Activated CD4-positive, alpha-beta T cell treated with anti-CD3 and anti-CD28 coated beads, Interleukin-2, Interleukin-6, amounts not matched to agents 100 ng/mL and 50 ng/mL, durations not matched to agents 16 hours and 8 hours (primary cell): ENCODE measurements at places on chromosomes 3 and 15.

- DNase-seq, result no peak
Observed at GRCh38 chr3:169268286-169268776, 395.2 kb downstream of the MECOM start.

GRCh38 chr3:15347063-15347736 lies 14.8 kb upstream of the SH3BP5 start:
- no peak for DNase-seq

DNA sequence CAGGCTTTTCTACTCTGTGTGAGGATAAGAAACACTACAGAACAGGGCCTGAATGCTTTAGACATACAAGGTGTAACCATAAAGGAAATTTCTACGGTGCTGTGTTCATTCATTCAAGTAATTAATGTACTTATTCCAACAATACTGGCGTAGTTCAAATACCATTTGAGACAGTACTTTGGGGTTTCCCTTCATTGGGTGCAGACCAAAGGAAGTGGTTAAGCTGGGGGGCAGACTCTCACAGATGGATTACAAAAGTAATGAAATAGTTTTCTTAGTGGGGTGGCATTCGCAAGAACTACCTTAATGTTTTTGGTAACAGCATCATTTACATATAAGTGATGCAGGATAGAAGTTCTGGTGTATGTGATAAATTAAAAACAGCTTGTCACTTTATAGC lies 65.9 kb downstream of the BTD start:
- peak; percentile 44 for DNase-seq

DNA sequence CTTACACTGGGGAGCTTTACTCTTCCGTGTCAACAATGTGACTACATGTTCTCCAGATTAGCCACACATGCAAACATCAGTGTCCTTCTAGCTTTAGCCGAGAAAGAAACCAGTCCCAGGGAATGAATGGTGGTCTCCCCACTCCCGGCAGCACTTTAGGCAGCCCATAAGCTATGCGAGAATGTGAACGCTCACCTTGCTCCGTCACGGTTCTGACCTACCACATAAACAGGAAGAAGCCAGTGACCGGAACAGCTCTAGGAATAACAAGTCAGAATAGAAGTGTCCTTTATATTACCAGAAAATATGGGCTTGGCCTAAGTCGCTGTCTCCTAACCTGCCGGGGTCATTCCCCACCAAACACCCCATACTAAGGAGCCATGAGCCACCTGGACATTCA lies 98.0 kb upstream of the ABHD17C start:
- no peak for DNase-seq

- DNase-seq, result no peak
Observed at GRCh38 chr3:126461450-126462070, 14.1 kb downstream of the ZXDC start.

- no peak for DNase-seq
Observed at GRCh38 chr3:20376665-20377217, 190.7 kb upstream of the SGO1 start.

- DNase-seq, result peak; percentile 39
Observed at GRCh38 chr3:48194446-48195071, 6.3 kb upstream of the CDC25A start.

GRCh38 chr3:66393333-66394005 lies 107.4 kb downstream of the LRIG1 start:
- DNase-seq, result no peak

DNA sequence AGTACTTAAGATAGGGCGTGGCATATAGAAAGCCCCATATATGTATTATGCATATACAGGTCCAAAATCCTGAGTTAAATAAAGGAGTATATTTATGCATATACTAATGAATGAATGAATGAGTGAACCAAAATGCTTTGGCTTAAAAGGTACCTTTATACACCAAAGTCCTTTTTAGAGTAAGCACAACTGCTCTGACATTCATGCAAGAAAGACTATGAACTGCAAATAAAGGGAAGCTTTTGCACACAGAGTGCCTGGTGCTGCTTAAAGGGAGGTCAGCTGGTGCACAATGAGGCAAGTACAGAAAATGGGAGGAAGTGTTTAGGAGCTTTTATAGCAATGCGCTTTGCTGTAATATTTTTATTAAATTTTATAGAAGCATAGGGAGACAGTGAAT lies 214.0 kb downstream of the KLF13 start:
- DNase-seq, result no peak

- no peak for DNase-seq
Observed at GRCh38 chr3:126397610-126398422, 3.1 kb downstream of the CFAP100 start.

DNA sequence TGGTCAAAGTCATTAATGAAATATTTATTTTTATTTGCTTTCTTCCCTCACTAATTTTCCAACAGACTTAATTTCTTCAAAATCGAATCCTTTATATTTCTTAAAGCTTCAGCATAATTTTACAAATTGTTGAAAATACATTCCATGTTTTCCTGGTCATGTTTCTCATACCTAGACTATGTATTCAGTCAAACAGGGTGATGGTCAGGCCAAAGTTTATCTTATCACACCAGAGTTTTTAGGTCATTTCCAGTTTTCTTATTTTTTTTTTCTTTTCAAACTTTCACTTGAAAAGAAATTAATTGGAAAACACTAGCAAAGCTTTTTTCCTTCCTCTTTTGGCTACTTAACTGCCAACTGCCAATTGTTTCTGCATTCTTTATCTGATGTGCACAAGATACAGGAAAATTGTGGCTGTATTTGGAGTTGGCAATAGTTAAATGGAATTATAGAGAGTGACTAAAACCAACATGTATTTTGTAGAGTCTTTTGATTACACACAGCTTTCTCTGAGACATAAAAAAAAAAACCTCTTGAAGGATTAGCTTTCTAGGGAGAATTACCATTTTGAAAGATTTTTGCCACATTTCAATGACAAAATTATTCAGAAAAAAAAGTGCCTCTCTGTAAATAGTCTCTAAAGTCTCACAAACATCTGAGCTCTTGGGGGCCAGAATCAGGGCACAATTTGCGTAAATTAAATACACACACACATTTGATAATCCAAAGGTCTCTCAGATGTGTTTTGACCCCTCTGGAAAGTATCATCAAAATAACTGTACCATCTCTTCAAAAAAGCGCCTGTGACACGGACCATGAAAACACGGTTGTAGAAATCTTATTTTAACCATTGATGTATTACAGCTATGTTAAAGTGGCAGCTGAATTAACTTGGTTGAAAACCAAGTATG lies 603.2 kb upstream of the KCNMB2 start:
- DNase-seq, result no peak

GRCh38 chr15:57057134-57057930 lies 138.9 kb downstream of the TCF12 start:
- no peak for DNase-seq

DNA sequence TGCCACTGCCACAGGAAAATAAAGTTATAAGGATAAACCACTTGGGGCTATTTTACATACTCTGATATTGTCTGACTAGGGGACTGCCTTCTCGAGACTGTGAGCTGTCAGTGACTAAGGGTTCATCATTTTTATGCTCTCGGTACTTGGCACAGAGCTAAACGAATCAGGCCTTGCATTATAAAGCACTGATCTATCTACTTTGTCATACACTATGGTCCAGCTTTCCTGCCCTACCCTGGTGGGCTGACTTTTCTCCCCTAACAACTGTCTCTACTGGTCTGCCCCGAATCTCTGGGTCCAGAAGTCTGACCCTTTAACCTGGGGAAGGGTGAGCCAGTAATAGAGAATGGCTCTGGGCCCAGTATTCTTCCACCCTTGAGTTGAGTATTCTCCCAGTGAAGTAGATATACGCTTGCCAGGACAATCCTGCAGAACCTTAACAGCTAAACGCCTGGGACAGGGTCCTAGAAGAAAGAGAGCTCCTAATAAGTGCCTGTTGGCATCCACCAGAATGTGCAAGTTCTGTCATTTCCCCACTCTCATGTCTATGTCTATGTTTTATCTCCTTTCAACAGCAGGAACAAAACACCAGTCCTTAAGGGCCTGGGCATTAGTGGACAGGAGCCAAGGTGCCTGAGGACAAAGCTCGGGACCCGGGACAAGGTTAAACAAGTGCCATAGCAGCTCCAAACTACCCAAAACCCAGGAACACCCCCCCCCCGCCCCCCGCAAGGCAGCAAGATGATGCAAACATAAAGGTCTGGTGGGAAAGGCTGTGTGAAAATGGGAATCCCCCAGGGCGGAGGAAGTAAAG lies 1.2 kb downstream of the LARP6 start:
- DNase-seq, result no peak

- no peak for DNase-seq
Observed at GRCh38 chr3:11346416-11346815, 74.2 kb downstream of the ATG7 start.
